PC-3 (cell line): ENCODE measurements at places on chromosomes 6 and 20. TPM values are rescaled to one million over a fixed set of nuclear protein-coding genes. Genes with fewer than 3 reads are reported as not detected.

PROKR2 gene
- not detected in 2 replicates for total RNA-seq

WASF1 gene
- 3.0 and 15.8 TPM in 2 replicates for total RNA-seq

KCNQ5 gene
- 0.17 TPM in 1 of 2 replicates, not detected in the other for total RNA-seq

PIM1 gene
- total RNA-seq, result 74.1 and 93.3 TPM in 2 replicates

WFDC10B gene
- total RNA-seq, result not detected in 2 replicates

SIGLEC1 gene
- total RNA-seq, result not detected in 2 replicates

- no peak overlapping the region for H3K4me3 ChIP-seq
- H3K4me1 ChIP-seq, result no peaks in the 10 kb centered on the region
- no peak overlapping the region for H3K27ac ChIP-seq
- H3K27me3 ChIP-seq, result peaks cover 46% of the 10 kb centered on the region
- no peak for DNase-seq
These were observed 195.5 kb upstream of the FBXL4 start for GRCh38 chr6:99143108-99143861.

DNA sequence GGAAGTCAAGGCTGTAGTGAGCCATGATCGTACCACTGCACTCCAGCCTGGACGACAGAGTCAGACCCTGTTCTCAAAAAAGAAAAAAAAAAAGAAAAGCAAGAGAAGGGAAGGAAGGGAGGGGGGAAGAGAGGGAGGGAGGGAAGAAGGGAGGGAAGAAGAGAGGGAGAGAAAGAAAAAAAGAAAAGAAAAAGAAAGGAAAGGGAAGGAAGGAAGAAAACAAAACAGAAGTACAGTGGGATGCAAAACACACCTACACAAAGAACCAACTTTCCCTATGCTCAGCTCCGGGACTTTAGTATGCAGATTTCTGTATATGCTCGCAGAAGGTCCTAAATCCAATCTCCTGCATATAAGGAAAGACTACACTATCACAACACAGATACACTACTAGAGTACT lies 2.5 kb upstream of the WTAP start:
- H3K36me3 ChIP-seq, result 0 out of 2 replicates have a peak, but pooled peaks cover 3% of the 10 kb centered on the region
- DNase-seq, result no peak
- H3K4me1 ChIP-seq, result peaks cover 8% of the 10 kb centered on the region; the same call in 1 of the 2 replicates
- H3K4me3 ChIP-seq, result no peak overlapping the region
- no peak overlapping the region for H3K27ac ChIP-seq
- H3K27me3 ChIP-seq, result no peaks in the 10 kb centered on the region

- H3K27ac ChIP-seq, result no peak overlapping the region
- H3K36me3 ChIP-seq, result no peaks in the 10 kb centered on the region
- H3K4me3 ChIP-seq, result no peak overlapping the region
- H3K27me3 ChIP-seq, result peaks cover 13% of the 10 kb centered on the region
- 0 out of 2 replicates have a peak, but pooled peaks cover 4% of the 10 kb centered on the region for H3K4me1 ChIP-seq
- DNase-seq, result peak; percentile 53
These were observed 28.9 kb downstream of the PSMB9 start for GRCh38 chr6:32882879-32883250.

- DNase-seq, result peak; percentile 72
- no peak overlapping the region for H3K27ac ChIP-seq
- no peak overlapping the region for H3K4me3 ChIP-seq
- no peaks in the 10 kb centered on the region for H3K36me3 ChIP-seq
- H3K4me1 ChIP-seq, result peaks cover 24% of the 10 kb centered on the region
- H3K27me3 ChIP-seq, result no peaks in the 10 kb centered on the region
These were observed 136.2 kb upstream of the STMND1 start for GRCh38 chr6:16965689-16966088.

- no peaks in the 10 kb centered on the region for H3K27me3 ChIP-seq
- no peak overlapping the region for H3K4me3 ChIP-seq
- H3K36me3 ChIP-seq, result no peaks in the 10 kb centered on the region
These were observed 37.6 kb upstream of the CCN6 start for GRCh38 chr6:112016320-112016719.

DNA sequence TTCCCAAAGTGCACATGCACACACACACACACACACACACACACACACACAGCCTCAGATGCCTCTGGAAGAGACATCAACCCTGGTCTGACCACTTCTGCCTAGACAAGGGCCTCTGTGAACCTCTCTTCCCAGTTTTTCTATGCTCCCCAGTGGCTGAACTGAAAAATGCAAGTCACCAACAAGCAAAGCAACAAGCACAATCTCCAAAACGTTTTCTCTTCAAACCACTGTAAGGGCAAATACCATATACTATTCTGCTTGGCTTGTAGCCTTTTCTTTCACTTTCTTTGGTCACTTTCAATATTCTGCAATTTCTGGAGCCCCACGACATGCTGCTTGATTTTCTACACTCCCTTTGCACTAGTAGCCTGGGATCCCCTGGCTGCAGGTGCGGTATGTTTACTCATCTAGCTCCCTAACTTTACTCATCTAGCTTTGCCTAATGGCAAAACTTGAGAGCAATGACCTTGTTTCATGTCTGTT lies 121.4 kb upstream of the DST start:
- H3K4me3 ChIP-seq, result no peak overlapping the region
- H3K27ac ChIP-seq, result no peak overlapping the region
- DNase-seq, result peak; percentile 61
- no peaks in the 10 kb centered on the region for H3K27me3 ChIP-seq
- no peaks in the 10 kb centered on the region for H3K36me3 ChIP-seq
- H3K4me1 ChIP-seq, result peaks cover 21% of the 10 kb centered on the region

- H3K4me3 ChIP-seq, result no peak overlapping the region
- no peak for DNase-seq
- no peaks in the 10 kb centered on the region for H3K36me3 ChIP-seq
- no peaks in the 10 kb centered on the region for H3K27me3 ChIP-seq
- H3K4me1 ChIP-seq, result no peaks in the 10 kb centered on the region
These were observed 28.2 kb upstream of the GSTA4 start for GRCh38 chr6:53023323-53023722.

DNA sequence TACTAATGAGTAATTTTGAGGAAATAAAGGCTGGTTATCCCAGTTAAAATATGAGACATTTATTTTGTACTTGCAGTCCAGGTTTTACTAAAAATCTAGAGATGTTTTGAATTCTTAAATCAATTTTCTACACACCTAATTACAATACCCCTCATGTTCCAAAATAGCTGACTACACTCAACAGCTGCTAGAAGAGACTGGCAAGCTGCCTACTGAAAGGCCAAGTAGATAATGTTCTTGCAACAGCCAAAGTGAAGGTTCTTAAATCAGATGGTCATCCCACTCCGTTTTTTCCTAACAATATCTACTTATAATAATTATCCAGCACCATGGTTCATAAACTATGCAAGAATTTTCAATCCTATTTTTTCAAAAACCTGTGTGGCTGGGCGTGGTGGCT lies 69.0 kb downstream of the DTNBP1 start:
- H3K4me1 ChIP-seq, result no peaks in the 10 kb centered on the region
- H3K27me3 ChIP-seq, result no peaks in the 10 kb centered on the region
- H3K27ac ChIP-seq, result no peak overlapping the region
- DNase-seq, result no peak
- H3K36me3 ChIP-seq, result no peaks in the 10 kb centered on the region

DNA sequence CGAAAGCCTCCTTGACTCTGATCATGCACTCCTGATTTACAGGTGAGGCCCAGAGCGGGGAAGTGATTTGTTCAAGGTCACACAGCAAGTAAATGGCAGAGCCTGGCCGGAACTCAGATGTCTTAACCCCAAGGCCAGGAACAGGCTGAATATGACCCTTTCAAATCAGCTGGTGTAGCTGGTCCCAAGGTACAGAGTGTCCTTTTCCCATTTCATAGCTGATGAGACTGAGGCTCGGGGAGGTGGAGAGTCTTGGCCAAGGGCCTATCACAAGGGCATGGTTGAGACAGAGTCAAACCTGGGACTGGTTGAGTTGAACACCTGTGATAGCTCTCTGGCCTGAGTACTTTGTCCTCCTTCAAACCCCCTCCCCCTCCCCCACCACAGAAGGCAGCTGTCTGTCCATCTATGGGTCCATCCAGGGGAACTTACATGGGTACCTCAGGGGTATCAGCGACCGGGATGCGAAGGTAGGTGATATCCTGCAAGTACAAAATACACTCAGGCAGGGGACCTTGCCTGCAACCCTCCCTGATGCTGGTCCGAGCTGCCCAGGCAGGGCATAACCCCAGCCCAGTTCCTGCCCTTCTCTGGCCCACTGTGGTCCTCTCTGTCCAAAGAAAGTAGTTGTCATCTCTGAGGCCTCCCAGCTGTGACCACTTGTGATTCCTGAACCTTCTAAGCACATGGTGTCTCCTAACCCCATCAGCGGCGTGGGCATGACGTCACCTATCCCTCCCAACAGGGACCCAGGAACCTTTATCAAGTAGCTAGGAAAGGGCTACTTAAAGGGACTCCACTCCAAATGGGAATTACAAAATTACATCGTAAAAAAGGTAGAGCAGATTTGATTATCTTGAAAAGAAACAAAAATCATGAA lies 5.6 kb downstream of the DUSP15 start:
- H3K36me3 ChIP-seq, result no peaks in the 10 kb centered on the region
- no peak overlapping the region for H3K27ac ChIP-seq
- no peak overlapping the region for H3K4me3 ChIP-seq
- peaks cover 22% of the 10 kb centered on the region for H3K27me3 ChIP-seq

DNA sequence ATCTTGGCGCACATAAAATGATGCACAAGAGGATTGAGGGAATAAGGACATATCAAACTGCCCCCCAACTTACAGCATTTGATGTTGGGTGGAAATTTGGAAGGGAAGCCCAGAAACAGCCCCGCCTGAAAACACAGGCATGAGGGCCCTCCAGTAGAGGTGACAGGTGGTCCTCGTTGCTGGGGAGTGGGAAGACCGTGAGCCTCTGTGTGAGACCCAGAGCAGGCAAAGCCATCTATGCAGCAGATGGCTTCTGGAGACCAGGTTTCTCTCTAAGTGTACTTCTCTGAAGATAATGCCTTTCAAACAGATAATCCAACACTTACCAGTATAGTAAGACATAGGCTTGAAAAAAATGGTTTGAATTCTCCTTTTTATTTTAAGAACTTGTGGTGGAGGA lies 132.2 kb upstream of the INSM1 start:
- no peaks in the 10 kb centered on the region for H3K36me3 ChIP-seq
- peaks cover 76% of the 10 kb centered on the region for H3K27me3 ChIP-seq
- H3K4me1 ChIP-seq, result no peaks in the 10 kb centered on the region
- no peak overlapping the region for H3K27ac ChIP-seq
